A549 (cell line): ENCODE measurements at places on chromosomes 13 and 19.

DNA sequence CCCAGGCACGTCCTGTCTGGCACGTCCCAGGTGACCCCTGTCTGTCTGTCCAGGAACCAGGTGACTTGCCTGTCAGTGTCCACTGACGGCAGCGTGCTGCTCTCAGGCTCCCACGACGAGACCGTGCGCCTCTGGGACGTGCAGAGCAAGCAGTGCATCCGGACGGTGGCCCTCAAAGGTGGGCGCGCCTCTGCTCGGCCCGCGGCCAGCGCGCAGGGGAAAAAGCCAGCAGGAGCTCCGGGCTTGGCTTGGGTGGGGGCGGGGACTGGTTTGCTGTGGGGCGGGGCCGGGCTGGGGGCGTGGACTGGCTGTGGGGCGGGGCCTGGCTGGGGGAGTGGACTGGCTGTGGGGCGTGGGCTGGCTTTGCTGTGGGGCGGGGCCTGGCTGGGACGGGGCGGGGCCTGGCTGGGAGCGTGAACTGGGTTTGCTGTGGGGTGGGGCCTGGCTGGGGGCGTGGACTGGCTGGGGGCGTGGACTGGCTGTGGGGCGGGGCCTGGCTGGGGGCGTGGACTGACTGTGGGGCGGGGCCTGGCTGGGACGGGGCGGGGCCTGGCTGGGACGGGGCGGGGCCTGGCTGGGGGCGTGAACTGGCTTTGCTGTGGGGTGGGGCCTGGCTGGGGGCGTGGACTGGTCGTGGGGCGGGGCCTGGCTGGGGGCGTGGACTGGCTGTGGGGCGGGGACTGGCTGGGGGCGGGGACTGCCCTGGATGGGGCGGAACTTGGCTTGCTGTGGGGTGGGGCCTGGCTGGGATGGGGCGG lies 7.2 kb downstream of the WDR18 start:
- DNase-seq: peak; percentile 75

- DNase-seq: no peak
These were observed 5.1 kb upstream of the GTF3A start for GRCh38 chr13:27419328-27419727.

DNA sequence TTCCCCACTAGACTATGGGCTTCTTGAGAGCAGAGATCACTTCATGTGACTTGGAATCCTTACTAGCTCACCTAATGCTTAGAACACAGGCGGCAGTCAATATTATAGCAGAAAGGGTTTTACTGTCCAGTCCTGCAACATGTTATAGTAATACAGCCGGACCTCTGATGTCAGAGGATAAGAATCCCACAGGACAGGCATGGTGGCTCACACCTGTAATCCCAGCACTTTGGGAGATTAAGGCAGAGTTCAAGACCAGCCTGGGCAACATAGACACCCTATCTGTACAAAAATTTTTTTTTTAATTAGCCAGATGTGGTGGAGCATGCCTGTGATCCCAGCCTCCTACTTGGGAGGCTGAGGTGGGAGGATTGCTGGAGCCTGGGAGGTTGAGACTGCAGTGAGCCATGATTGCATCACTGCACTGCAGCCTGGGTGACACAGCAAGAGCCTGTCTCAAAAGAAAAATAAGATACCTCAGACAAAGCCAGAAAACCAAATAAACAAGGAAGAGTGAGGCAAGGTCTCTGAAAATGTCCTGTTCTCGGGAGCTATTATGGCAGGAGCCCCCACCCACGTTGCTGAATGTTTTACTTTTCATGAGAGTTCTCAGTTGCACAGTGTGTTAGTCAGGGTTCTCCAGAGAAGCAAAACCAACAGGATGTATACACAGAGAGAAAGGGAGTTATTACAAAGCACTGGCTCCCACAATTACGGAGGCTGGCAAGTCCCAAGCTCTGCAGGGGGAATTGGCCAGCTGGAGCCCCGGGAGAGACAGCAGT lies 100.8 kb downstream of the UBL3 start:
- no peak for DNase-seq

GRCh38 chr13:36346222-36347083 lies at the start of gene SPART:
TSS of gene SPART (minus strand) at chr13:36346394. CDS start at chr13:36335830, 10,564 bp downstream.
- DNase-seq: peak; percentile 66

DNA sequence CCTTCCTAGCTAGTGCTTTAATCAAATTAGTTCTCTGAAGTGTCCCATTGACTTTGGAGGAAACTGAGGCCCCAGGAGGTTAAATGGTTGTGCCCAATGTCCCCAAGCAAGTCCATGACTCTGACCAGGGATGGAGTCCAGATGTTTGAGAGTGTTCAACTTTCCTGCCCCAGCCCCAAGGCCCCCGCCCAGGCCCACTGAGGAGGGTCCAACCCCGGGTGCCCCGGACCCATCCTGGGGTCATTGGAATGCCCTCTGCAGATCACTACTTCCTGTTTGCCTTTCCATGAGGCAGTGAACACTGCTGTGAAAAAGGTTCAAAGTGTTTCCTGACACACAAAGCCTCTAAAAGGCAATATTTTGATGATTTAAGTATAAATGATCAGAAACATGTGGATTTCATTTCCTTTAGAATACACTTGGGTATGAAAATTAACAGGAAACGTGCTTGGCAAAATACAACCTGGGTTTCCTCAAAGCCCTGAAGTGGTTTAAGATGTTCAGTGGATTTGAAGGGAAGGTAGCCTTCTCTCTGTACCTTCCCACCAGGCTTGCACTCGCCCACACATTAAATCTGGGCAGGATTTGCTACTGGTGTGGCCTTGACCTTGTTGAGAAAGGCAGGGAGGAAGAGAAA lies 335.7 kb downstream of the TSHZ3 start:
- no peak for DNase-seq

DNA sequence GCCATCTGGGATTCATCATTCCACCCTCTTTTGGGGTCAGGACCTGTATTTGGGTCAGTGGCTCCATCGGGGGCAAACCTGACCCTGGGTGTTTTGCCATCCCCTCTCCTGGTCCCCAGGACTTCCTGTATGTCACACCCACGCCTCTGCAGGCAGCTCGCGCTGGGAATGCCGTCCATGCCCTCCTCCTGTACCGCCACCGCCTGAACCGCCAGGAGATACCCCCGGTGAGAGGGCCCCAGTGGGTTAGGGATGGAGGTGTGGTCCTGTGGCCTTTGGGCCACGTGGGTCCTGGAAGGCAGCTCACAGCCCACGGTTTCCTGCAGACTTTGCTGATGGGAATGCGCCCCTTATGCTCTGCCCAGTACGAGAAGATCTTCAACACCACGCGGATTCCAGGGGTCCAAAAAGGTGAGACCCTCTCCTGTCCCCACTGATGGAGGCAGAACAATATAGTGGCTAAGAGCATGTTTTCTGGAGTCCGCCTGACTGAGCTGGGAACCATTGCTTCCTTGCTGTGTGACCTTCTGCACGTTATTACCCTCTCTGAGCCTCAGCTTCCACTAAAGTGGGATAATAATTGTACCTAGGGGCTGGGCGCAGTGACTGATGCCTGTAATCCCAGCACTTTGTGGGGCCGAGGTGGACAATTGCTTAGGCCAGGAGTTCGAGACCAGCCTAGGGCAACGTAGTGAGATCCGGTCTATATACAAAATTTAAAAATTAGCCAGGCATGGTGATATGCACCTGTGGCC lies 14.1 kb downstream of the CPT1C start:
- DNase-seq: no peak

GRCh38 chr19:13665125-13665905 lies 99.0 kb upstream of the MRI1 start:
- DNase-seq: no peak

- no peak for DNase-seq
These were observed 949 bp downstream of the C3 start for GRCh38 chr19:6719540-6719861.

GRCh38 chr13:94987869-94988268 lies 275.5 kb upstream of the SOX21 start:
- no peak for DNase-seq

DNA sequence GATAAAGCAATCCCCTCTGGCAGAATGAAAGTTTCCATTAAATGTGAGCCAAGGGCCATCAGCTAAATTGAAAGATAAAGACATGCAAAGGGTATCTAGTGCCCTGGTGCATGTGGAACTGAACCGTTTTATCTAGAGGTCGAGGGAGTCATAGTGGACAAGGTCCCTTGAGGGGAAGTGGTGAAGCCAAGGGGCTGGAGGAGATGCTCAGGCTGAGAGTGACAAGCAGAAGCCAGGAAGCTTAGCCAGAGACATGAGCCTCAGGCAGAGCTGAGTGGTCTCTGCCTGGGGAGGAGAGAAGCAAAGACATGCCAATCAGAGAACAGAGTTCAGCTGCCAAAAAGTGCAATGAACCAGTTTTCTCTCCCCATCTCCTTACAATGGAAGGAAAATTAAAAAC lies 68.1 kb upstream of the SLC10A2 start:
- DNase-seq: no peak

DNA sequence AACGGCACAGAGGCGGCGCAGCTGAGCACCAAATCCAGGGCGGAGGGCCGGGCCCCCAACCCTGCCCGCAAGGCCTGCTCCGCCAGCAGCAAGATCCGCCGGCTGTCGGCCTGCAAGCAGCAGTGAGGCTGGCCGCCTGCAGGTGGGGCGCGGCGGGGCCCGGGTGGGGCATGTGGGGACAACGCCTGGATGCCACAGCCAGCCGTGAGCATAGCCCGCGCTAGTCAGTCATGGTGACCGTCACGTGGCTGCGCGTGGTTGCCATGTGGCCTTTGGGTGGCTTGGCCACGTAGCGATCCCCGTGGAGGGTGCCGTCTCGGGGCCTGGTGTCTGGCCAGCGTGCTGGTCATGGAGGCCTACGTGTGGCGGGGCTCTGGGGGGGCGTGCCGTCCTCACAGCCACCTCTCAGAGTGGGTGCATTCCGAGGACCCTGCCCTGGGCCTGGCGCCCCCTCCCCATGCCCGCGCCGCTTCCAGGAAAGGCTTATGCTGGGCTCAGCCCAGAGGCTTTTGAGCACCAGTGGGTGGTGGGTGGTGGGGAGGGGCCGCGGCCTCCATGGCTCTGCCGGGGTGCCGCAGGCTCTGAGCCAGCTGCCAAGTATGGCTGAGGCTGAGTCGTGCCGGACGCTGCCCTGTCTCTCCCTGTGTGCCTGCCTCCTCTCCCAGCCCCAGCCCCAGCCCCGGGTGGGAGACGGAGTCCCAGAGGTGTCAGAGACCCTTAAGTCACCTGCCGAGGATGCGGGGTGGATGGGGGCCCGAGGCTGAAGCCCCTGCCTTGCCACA lies 11.1 kb downstream of the CBARP start:
- no peak for DNase-seq

- peak; percentile 73 for DNase-seq
These were observed 1.6 kb downstream of the PKN1 start for GRCh38 chr19:14434543-14435319.

- no peak for DNase-seq
These were observed 391.7 kb upstream of the HTR2A start for GRCh38 chr13:47288546-47288945.

GRCh38 chr19:13717194-13717643 lies 47.1 kb upstream of the MRI1 start:
- no peak for DNase-seq

- no peak for DNase-seq
These were observed 324.6 kb downstream of the KLF12 start for GRCh38 chr13:73809561-73809960.

DNA sequence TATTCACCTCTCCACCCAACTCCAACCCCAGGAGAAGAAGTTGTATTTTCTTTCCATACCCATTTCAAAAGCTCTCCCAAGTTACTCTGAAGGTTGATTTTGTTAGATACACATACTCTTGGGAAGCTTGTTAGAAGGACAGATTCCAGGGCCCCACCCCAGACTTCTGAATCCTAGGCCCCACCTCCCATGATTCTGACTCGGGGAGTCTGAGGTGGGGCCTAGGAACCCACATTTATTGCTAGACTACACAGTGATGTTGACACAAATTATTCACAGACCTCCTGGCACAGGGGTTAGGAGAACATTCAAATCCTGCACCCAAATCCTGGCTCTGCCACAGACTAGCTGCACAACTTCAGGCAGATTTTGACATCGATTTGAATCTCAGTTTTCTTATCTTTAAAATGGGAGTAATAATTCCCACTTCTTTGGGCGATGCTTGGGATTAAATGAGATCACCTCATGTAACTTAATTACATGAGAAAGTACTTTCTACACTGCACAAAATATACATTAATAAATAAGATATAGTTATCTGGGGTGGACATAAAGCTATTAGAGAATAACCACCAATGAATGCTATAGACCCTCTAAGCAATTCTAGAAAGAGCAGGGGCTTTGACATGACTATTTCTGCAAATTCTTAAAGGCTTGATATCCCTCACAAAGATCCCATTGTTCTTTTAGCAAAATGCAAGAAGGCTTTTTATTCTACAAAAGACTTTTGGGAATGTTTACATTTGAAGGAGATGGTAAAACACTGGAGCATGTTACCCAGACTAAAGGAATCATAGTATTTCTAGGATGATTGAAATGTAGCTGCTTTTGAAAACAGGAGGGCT lies 18.0 kb downstream of the MBNL2 start:
- DNase-seq: no peak

DNA sequence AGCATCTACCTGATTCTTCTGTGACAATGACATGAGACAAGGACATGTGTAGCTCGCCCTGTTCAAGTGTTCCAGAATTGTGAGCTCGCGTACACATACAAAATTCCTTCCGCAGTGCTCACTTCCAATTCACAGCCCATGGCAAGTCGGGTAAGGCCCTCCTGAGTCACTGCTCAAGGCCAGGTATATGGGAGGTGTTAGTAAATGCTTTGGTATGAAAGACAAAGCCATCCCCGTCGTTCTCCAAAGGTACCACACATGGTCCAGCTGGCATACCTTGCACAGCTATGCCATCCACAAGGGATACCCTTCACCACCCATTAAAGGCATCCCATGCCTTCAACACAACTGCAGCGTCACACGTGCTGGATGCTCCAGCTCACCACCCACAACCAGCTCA lies 4.4 kb upstream of the ELL start:
- no peak for DNase-seq

GRCh38 chr13:99132295-99132835 lies 68.3 kb upstream of the UBAC2 start:
- no peak for DNase-seq

GRCh38 chr13:75872980-75873379 lies 236.8 kb downstream of the LMO7 start:
- no peak for DNase-seq

- DNase-seq: no peak
These were observed 32.6 kb upstream of the MTIF3 start for GRCh38 chr13:27482983-27483382.

DNA sequence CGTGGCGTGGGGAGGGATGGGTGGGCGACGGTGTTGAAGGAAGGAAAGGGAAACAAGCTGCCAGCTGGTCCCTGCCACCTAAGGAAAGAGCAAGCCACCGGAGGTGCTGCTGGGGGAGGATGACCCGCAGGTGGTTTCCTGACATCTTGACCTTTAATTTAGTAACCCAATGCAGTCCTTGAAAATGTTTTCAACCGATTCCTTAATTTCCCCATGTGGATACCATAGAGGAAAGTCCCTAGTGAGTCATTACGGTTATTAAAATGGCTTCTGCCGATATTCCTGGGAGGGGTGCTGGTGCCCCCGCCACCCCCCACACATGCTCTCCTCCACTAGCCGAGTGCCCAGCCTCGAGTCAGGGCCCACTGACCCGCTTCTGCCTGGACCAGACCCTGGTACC lies 6.3 kb upstream of the ANKRD10 start:
- DNase-seq: no peak

- DNase-seq: no peak
These were observed 20.9 kb upstream of the SIGLEC11 start for GRCh38 chr19:49981603-49982593.

GRCh38 chr13:97369261-97369893 lies 64.6 kb upstream of the RAP2A start:
- no peak for DNase-seq
